ENCODE measurements at places on chromosomes 7 and 10.

DNA sequence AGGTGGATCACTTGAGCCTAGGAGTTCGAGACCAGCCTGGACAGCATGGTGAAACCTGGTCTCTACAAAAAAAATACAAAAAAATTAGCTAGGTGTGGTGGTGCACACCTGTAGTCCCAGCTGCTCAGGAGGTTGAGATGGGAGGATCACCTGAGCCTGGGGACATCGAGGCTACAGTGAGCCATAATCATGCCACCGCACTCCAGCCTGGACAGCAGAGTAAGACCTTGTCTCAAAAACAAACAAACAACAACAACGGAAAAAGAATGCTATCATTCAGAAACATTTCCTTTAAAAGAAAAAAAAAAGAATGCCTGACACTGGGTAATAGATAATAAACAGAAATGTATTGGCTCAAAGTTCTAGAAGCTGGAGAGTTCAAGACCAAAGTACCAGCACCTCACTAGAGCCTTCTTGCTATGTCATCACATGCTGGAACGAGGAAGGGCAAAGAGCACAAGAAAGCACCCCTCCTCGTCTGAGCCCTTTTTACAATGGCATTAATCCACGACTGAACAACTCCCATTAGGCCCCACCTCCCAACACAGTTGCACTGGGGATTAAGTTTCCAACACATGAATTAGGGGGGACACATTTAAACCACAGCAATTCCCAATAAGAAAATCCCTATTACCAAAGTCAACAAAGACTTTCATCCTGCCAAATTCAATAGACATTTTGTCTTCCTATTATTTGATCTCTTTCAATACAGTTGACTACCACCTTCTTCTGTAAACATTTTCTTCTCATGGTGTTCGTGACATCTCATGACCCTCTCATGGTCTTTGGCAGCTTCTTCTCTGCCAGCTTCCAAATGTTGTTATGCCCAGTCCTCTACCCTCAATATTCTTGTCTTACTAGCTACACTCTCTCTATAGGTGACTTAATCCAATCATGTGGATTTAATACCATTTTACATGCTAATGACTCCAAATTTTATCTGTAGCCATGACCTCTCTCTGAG lies 20.0 kb downstream of the AKR1D1 start:
- DNase-seq = no peak

GRCh38 chr7:114405427-114405826 lies 9.2 kb upstream of the FOXP2 start:
- no peak for DNase-seq

DNA sequence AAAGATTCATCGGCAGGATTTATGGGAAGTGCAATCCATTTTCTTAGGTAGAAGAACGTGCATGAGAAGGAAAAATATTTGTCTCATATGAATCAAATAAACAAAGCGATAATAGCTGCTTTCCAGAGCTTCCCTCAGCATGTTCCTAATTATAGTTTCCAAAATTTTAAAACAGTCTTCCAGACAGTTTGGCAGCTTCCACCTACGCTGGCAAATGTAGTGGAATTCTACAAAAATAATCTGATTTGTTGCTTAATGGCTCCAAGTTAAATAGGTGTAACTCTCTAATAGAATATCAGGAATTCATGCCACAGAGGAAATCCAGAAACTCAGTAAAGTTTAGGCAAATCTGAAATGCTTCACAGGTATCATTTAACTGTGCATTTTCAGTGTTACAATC lies 23.3 kb upstream of the AGBL3 start:
- DNase-seq = no peak

GRCh38 chr7:137390076-137390475 lies 46.5 kb upstream of the PTN start:
- no peak for DNase-seq

DNA sequence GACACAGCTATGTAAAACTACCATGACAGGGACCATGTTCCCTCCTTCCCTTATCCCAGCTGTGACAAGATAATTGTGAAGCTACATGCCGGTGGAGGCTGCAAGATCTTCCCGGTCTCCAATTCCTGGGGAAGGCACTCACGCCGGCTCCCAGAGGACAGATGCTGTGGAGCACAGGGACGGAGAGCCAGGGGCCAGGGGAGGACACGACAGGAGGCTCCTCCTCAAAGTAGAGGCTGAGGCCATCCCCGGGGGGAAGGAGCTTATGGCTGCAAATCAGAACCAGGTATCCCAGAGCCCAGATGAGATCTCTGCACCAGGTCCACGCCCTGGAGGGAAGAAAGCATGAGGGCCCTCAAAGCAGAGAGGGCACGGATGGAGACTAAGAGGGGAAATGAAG lies 286.2 kb downstream of the TCERG1L start:
- no peak for DNase-seq

DNA sequence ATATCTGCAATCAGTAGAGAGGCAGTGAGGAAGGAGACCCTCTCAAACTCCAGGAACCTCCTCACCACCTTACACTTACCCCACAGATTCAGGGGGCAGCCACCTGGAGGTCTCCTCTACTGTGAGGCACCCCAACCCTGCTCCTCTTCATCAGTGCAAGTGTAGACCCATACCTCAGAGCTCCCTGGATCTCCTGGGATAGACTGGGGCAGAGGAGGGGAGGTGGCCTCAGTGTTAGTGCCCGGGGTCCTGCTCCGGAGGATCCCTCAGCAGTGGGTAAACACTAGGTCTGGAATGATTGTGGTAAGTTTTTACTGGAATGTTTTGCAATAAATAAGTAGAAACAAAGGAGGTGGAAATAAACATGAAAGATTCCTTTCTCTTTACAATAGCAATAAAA lies 31.1 kb downstream of the ANTXRL start:
- DNase-seq = no peak

GRCh38 chr10:49005270-49005669 lies 65.6 kb upstream of the LRRC18 start:
- no peak for DNase-seq

Data from smooth muscle cell of the brain vasculature (primary cell).